ENCODE measurements at places on chromosomes 4 and X. TPM values are rescaled to one million over a fixed set of nuclear protein-coding genes. Genes with fewer than 3 reads are reported as not detected.

GRCh38 chrX:21932292-21933002 lies 8.1 kb upstream of the SMS start:
- H3K36me3 ChIP-seq: no peaks in the 10 kb centered on the region
- peak overlapping the region; percentile 80 for H3K27ac ChIP-seq
- no peak for DNase-seq
- H3K27me3 ChIP-seq: no peaks in the 10 kb centered on the region
- peaks cover 9% of the 10 kb centered on the region for H3K4me1 ChIP-seq
- H3K4me3 ChIP-seq: no peak overlapping the region

DNA sequence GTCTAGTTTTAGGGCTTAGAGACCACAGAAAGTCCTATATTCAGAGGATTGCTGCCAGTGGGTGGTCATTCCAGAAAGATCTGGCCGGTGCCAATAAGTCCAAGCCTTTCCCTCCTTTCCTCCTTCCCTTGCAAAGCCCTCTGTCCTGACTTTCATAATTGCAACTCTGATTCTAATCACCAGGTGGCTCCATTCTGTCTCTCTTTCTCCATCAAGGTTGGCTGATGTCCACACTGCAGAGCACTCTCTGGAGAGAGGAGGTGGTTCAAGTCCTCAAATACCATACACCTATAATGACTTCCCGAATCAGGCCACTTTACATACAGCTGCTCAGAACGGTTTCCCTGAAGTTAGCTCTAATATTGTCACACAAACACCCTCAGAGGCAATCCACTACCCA lies 22.4 kb upstream of the ARMCX4 start:
- no peaks in the 10 kb centered on the region for H3K4me1 ChIP-seq
- H3K27me3 ChIP-seq: no peaks in the 10 kb centered on the region
- no peak overlapping the region for H3K27ac ChIP-seq

- H3K36me3 ChIP-seq: no peaks in the 10 kb centered on the region
- H3K4me3 ChIP-seq: no peak overlapping the region
- no peak overlapping the region for H3K27ac ChIP-seq
- DNase-seq: no peak
- peaks cover 14% of the 10 kb centered on the region for H3K4me1 ChIP-seq
- H3K27me3 ChIP-seq: peaks cover 2% of the 10 kb centered on the region
Measured at GRCh38 chrX:3136161-3136961, 95.1 kb downstream of the ARSF start.

DNA sequence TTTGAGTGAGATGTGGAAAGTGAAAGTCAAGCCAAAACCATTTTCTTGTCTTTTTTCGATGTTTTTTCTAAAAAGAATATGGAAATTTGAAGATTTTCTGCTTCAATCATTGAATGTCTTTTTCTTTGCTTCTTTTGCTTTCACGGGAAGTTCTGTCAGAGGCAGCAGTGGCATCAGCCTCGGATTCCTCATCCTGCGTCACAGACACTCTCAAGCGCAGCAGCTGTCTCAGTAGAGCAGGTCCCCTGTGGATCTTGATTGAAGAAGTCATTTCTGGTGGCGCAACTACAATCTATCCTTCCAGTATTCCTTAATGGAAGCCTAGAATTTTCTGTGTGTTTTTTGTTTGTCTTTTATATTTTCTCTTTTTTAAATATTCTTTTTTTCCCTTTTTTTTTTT lies 52.7 kb upstream of the NEIL3 start:
- no peaks in the 10 kb centered on the region for H3K36me3 ChIP-seq
- DNase-seq: no peak
- peaks cover 3% of the 10 kb centered on the region for H3K27me3 ChIP-seq
- no peaks in the 10 kb centered on the region for H3K4me1 ChIP-seq

- H3K36me3 ChIP-seq: no peaks in the 10 kb centered on the region
- H3K4me1 ChIP-seq: no peaks in the 10 kb centered on the region
- H3K4me3 ChIP-seq: no peak overlapping the region
- no peaks in the 10 kb centered on the region for H3K27me3 ChIP-seq
- no peak for DNase-seq
- no peak overlapping the region for H3K27ac ChIP-seq
Measured at GRCh38 chr4:153922148-153922547, 133.3 kb upstream of the SFRP2 start.

DNA sequence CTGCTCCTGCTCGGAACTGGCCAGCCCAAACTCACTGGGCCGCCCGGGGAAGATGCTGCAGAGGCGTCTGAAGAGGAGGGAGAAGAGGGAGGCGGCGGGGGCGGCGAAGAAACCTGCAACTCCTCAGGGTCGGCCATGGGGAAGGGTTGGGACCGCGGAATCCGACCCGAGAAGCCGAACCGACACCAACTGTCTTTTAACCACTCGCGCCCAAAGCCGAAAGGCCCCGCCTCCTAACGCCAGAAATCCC lies at the start of gene C4orf46:
Gene C4orf46 (minus strand): TSS at position 223 of the 250 bp plus-strand sequence. CDS start 86 bp downstream, at position 137.
- no peaks in the 10 kb centered on the region for H3K27me3 ChIP-seq
- peak within 1 kb of the TSS; percentile 98 for H3K27ac ChIP-seq
- peaks cover 3% of the 10 kb centered on the region for H3K36me3 ChIP-seq
- no peak for DNase-seq

GRCh38 chrX:17854069-17854468 lies 7.0 kb downstream of the RAI2 start:
- H3K27me3 ChIP-seq: peaks cover 62% of the 10 kb centered on the region
- DNase-seq: no peak
- no peak overlapping the region for H3K4me3 ChIP-seq
- no peak overlapping the region for H3K27ac ChIP-seq

DNA sequence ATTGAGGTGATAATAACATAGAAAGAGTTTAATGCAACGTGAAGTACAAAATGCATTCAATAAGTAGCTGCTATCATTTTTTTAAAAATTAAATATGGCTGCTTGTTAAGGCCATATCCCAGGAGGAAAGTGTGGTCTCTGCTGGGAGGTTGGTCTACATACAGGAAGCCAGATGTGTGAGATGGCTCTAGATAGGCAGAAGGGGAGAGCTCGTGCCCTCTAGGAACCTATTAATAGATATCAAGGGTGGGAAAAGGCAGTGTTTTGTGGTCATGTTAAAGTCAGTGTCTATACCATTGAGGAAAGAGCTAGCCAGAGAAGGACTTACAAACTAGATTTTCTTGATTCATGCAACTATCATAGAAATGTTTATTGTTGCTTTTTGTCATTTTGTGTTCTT lies 140.5 kb downstream of the KLHL8 start:
- H3K27ac ChIP-seq: no peak overlapping the region
- no peak for DNase-seq
- H3K4me3 ChIP-seq: no peak overlapping the region
- no peaks in the 10 kb centered on the region for H3K27me3 ChIP-seq
- peaks cover 7% of the 10 kb centered on the region for H3K36me3 ChIP-seq

DNA sequence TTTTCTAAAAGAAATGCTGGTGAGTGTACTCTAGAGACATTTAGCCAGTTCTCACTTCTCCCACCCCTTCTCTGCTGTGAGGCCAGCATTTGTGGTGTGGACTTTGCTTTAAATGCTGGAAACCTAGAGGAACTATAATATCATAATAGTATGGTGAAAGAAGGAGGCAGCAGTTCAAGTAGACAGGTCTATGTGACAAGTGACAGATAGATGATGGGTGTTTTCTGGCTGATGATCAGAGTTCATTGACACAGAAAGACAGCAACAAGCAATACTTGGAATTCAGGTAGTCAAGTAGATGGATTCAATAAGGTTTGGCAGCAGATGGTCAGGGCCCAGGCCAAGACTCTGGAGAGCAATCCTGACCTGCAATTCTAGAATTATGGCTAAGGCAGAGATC lies 317.5 kb downstream of the PCDH7 start:
- H3K27ac ChIP-seq: no peak overlapping the region
- no peaks in the 10 kb centered on the region for H3K27me3 ChIP-seq
- H3K4me1 ChIP-seq: peaks cover 6% of the 10 kb centered on the region

- H3K36me3 ChIP-seq: no peaks in the 10 kb centered on the region
- peak overlapping the region; percentile 42 for H3K4me3 ChIP-seq
- H3K4me1 ChIP-seq: no peaks in the 10 kb centered on the region
- no peak overlapping the region for H3K27ac ChIP-seq
Measured at GRCh38 chrX:41273638-41274037, 60.3 kb upstream of the DDX3X start.

DNA sequence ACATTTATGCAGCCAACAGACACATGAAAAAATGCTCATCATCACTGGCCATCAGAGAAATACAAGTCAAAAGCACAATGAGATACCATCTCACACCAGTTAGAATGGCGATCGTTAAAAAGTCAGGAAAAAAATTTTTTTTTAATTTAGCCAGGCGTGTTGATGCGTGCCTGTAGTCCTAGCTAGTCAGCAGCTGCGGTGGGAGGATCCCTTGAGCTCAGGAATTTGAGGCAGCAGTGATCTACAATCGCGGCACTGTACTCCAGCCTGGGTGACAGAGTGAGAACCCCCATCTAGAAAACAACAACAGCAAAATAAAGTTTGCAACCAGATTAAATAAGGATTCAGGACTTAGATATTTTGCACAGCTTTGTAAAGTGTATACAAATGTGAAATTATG lies 65.7 kb upstream of the ALG13 start:
- no peaks in the 10 kb centered on the region for H3K27me3 ChIP-seq
- H3K36me3 ChIP-seq: no peaks in the 10 kb centered on the region
- DNase-seq: no peak
- H3K27ac ChIP-seq: no peak overlapping the region
- no peaks in the 10 kb centered on the region for H3K4me1 ChIP-seq

DNA sequence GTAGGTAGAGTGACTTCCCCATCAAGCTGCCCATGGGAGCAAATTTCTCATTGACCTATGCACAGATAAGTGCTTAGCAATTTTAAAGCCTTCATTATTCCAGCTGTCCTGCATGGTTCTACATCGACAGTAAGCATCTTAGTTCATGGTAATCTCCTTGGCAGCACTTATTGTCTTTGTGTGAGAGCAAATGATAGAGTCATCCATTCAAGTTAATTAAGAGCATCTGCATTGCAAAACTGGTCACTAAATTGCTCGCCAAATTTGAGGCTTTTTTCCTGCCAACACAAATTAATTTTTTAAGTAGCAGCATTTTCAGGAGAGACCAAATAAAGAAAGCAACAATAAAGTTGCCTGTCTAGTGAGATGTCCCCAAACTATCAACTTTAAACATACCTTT lies 76.7 kb downstream of the SH3BGRL start:
- no peak overlapping the region for H3K27ac ChIP-seq
- no peaks in the 10 kb centered on the region for H3K27me3 ChIP-seq
- H3K4me3 ChIP-seq: no peak overlapping the region
- H3K4me1 ChIP-seq: no peaks in the 10 kb centered on the region
- DNase-seq: no peak
- H3K36me3 ChIP-seq: no peaks in the 10 kb centered on the region

DNA sequence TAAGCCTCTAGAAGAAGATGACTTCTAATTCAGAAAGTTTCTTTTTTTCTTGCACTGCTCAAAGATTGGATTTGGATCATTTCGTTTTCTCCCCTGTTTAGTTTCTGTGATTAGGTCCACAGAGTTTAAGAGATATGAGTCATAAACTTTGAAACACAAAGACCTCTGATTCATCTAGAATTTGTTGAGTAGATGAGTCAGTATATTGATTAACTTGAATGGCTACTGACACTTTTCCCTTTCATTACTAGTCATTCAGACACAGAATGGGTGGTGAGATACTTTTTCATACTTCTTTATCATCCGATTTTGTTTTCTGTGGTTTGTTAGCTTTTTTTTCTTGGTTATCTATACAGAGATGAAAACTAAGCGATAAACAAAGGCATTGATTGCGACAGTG lies 34.1 kb upstream of the AFF2 start:
- no peaks in the 10 kb centered on the region for H3K27me3 ChIP-seq
- DNase-seq: no peak
- H3K4me1 ChIP-seq: no peaks in the 10 kb centered on the region

The MGAT4D gene
- total RNA-seq: not detected

The LPAR4 gene
- total RNA-seq: 5.3 TPM

The EXOC1 gene
- total RNA-seq: 29.0 TPM

The XK gene
- 1.7 TPM for total RNA-seq

The ADAM29 gene
- 0.29 TPM for total RNA-seq

The SPRY1 gene
- 52.3 TPM for total RNA-seq

The INTU gene
- 11.8 TPM for total RNA-seq

The PLXNB3 gene
- 1.4 TPM for total RNA-seq

The APLN gene
- total RNA-seq: 1.2 TPM

The CT45A1 gene
- total RNA-seq: not detected

Measured in type B pancreatic cell (in vitro differentiated cells).